ENCODE measurements at places on chromosomes 5 and 9.

GRCh38 chr9:108903420-108904103 is 30.4 kb downstream of the ELP1 start:
- DNase-seq = no peak

- DNase-seq = peak; percentile 76
Measured at GRCh38 chr9:16501141-16501540, 369.3 kb downstream of the BNC2 start.

GRCh38 chr5:149857499-149857898 is 87.1 kb downstream of the PDE6A start:
- no peak for DNase-seq

GRCh38 chr9:93642961-93643360 is 66.6 kb downstream of the PHF2 start:
- DNase-seq = no peak

DNA sequence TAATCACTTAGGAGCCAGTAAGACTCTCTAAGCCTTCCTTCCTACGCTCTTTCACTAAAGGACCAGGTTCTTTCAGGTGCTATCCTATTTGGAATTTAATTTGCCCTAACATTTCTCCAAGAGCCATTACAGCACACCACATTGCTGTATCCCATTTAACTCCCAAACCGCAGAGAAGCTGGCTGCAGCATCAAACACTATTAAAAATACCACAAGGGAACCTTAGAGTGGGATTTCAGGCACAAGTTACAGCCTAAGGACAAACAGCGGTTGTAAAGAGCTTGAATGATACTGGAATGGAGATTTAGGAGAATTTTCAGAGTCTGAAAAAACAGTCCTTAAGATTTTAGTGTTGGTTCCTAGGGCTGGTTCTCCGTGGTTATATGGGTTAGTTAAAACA is 566.4 kb downstream of the RAB3C start:
- DNase-seq = no peak

GRCh38 chr5:2902186-2902585 is 150.7 kb upstream of the IRX2 start:
- no peak for DNase-seq

DNA sequence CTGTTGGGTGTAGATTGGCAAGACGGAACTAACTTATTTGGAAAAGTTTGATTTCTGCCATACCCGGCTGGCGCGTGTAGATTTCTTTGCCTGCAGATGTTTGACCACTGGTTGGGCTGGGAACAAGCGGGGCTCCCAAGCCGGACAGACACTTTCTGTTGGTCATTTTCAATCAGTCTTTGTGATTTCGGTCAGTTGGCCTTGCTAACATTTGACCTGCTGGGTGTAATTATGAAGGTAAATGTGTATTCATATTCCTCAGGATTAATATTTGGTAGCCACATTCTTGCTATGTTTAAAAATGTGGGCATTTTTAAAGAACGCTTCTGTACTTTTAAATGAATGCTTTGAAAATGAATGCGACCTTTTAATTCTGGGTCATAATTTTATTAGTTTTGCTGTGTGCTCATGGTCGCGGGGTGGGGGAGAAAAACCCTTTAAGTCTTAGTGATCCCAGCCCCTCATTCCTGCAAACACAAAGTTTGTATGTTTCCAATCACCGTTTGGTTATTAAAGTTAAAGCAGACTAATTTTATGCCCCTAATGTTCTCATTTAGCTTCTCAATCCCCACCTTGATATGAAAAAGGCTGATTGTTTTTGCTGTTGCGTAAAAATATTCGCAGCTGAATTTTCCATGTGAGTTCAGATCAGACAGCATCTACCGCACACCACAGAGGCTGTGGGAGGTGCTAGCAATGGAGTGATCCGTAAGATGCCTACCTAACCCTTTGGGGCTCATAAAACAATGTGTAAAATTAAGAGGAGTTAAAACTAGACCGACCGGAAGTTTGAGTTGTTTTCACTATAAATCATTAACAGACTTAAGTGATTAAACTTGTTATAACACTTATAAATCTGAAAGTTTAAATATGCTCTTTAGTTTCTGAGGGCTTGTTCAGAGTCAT is 1.5 kb downstream of the RASGRF2 start:
- DNase-seq = no peak

DNA sequence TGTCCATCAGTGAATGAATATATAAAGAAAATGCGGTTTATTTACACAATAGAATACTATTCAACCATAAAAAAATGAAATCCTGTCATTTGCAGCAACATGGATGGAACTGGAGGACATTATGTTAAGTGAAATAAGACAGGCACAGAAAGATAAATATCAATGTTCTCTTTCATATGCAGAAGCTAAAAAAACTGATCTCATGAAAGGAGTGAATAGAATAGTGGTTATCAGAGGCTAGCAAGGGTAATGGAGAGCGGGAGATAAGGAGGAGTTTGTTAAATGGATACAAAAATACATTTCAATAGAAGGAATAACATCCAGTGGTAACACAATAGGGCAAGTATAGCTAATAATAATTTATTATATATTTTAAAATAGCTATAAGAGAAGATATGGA is 65.0 kb downstream of the AGTPBP1 start:
- DNase-seq = no peak

DNA sequence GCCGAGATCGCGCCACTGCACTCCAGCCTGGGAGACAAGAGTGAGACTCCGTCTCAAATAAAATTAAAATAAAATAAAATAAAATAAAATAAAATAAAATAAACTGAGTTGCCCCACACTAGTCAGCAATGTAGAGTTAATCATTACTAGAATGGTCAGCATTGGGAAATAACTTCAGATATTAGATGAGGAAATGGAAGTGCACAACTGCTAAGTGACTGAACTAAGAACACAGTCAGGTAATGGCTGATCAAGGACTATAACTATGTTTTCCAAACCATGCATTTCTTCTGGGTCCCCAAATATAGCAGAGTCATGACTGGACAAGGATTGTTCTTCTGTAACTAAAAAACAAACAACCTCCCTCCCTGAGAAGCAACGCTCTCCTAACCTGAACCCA is 17.1 kb downstream of the OTP start:
- no peak for DNase-seq

DNA sequence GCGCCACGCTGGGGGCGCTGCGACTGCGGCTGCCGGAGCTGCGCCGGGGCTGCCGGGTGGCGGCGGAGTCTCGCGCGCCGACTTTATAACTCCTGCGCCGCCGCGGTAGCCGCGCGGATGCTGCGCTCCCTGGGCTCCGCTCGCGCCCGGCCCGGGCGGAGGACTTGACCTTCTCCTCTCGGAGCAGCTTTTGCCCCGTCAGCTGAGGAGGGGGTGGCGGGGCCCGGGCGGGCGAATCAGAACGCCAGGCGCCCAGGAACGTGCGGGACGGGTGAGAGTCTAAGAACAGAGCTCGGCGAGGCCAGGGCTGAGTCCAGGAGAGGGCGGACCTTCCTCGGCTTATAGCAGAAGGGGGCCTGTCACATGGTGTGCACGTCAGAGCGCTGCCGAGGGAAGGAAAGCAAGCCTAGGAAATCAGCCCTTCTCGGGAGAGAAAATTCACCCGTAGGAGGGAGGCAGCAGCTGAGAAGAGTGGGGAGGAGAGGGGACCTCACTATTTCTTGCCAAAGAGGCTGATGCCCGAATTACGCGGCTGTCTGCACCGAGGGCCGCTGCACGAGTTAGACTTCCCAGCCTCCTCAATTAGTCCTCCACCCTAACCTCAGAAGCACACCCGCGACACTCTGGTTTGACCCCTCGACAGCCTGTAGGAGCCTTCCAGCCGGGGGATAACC is at the start of gene FOXD1:
FOXD1 (minus strand) TSS at position 315 of the 674 bp plus-strand sequence. CDS start 415 bp downstream, outside the sequence.
- DNase-seq = peak; percentile 96
